ENCODE measurements at places on chromosomes 1 and 21. TPM values are rescaled to one million over a fixed set of nuclear protein-coding genes. Genes with fewer than 3 reads are reported as not detected.

DNA sequence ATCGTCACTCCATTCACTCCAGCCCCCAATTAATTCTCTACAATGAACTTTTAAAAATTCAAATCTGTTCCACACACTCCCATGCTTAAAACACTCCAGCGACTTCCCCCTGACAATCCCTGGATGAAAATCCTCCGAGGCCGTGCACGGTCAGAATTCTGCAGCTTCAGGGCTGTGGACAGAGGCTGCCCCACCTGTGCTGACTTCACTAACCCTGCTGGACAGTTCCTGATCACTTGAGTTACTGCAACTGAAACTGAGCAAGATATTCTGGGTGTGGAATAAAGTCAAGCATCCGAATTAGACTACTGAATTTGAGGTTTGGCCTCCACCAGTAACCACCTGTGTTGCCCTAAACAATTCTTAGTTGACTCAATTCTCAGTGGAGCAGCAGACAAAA lies 1.0 kb upstream of the JAK1 start:
- DNase-seq, result no peak

- no peak for DNase-seq
These were observed 107.4 kb upstream of the ESRRG start for GRCh38 chr1:216830424-216831210.

ASAP3 gene
- total RNA-seq, result 17.7 TPM

CAMK2N1 gene
- 42.6 TPM for total RNA-seq

OLIG2 gene
- total RNA-seq, result not detected
